ENCODE measurements at places on chromosomes 3 and 15.

- DNase-seq = no peak
Measured at GRCh38 chr3:185397676-185398075, 34.7 kb downstream of the MAP3K13 start.

- peak; percentile 56 for DNase-seq
Measured at GRCh38 chr3:16600780-16601536, 4.3 kb downstream of the DAZL start.

- DNase-seq = no peak
Measured at GRCh38 chr3:59006634-59007517, 42.9 kb downstream of the CFAP20DC start.

DNA sequence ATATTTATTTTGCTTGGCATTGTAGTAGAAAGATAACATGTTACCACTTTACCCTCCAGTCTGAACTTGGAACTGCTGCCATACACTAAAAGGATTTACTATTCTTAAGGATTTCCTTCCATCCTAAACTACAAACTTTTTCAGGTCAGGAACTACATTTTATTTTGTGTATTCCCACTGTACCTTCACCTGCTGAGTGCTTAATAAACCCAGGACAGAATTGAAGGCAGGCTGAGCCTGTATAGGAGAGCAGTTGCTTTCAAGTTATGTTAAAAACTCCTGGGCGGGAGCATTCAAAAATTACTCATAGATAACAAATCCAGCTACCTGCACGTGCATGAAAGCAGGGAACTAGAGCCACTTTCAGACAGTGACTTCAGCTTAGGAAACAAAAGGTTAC, 58.3 kb downstream of the CACNA1D start:
- DNase-seq = no peak

- DNase-seq = no peak
Measured at GRCh38 chr15:36152936-36153335, 426.5 kb upstream of the CDIN1 start.

DNA sequence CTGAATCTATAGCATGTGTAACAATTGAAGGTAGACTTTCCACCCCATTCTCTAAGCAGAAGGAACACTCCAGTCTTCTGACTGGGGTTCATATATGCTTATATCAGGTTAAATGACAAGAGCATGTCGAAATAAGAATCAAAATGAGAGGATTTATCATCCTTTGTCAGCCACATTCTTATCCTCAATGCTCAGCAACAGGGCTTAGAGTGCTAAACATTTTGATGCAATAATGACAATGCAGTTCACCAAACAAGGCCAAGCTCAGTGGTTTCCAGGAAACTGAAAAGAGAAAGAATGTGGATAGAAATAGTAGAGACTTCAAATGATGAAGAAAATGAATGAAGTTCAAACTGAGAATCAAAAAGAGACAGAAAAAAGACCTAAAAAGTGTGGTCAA, 78.0 kb downstream of the FSIP1 start:
- DNase-seq = no peak

- no peak for DNase-seq
Measured at GRCh38 chr3:196063049-196063448, 18.8 kb downstream of the TFRC start.

GRCh38 chr3:105364128-105364527, 2.6 kb upstream of the ALCAM start:
- DNase-seq = no peak

DNA sequence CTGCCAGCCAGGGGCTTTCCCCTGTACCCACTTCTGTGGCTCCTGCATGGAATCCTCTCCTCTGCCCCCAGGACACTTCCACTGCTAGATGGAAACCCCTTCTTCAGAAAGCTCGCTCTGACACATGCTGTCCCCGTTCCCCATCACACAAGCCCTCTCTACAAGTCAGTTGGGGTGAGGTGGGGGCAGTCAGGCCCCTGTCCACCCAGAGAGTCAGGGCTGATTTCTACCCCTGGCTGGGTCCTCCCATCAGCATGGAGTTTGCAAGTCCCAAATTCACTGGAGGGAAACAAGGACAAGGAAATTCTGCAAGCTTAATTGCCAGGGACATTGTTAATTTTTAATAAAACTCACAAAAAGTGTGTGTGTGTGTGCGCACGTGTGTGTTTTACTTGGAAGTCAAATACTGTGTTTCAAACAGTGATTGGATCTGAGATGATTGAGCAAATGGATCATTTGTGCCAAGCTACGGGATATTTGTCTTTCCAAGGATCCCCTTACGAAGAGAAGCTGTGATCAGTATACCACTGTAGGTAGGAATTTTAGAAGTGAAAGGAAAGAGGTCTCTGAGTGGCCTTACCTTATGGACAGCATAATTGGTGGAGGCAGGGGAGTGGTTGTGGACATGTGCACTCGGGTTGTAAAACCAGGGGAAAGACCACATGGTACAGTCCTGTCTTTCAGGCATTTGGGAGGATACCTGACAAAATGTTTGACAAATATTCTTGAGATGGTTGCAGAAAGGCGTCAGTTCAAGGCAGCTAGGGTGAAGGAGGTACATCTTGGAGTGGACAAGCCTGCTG, 1.5 kb upstream of the AMOTL2 start:
- DNase-seq = no peak

- no peak for DNase-seq
Measured at GRCh38 chr15:50390554-50391264, 33.5 kb upstream of the USP8 start.

DNA sequence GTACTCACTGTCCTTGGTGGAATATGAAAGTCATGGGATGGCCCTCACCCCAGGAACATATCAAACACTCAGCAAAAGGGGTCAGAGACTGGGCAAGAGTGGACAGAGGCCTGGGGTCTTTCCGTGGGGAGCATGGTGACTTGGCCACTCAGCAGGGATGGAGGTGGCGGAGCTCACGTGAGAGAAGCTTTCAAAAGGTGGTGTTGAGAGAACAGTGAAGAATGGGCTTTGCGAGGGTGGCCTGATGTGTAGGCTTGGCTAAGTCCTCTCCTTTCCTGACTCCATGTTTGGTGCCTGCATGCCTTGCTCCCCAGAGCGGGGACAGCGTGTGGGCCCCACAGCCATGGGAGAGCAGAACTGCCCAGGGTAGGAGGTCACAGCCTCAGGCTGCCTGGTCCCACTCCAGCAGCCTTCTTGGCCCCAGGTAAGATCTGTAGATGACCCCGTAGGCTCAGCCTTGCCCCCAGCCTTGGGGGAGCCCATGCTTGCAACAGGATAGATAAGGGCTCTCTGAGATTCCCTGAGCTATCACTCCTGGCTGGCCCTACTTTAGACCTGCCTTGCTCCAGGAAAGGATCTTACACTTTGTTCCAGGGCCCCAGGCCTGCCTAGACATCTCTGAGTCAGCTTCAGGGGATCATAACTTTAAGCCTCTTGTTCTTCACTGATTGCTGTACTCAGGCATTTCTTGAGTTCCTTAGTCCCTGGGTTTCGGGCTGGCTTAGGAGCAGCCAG, 17.0 kb downstream of the RPLP1 start:
- no peak for DNase-seq

DNA sequence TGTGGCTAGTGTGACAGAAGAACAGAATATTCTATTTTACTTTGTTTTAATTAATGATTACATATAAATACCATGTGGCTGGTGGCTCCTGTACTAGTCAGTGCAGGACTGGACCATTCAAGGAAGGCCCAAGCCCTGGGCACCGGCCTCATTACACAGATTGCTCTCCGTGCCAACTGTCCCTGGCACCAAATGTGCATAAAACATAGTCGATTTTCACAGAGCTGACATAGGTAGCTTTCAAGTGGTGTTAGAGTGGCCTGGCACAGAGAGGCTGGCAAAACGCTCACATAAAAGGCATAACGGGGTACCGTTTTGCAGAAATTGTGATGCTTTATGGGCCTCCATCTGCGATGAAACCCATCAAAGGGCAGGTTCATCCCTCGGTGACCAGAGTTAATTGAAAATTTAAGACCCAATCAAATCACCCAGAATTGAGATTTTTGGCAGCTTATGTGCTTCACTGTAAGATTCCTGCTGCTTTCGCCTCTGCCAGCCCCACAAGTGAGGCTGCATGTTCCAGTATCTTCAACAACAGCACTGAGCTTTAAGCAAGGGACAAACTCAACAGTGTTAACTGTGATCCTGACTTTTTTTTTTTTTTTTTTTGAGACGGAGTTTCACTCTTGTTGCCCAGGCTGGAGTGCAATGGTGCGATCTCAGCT, 25.9 kb downstream of the RFTN1 start:
- no peak for DNase-seq

- DNase-seq = no peak
Measured at GRCh38 chr3:104396974-104397669, 969.6 kb upstream of the ALCAM start.

GRCh38 chr15:42921342-42921731, 759 bp upstream of the TTBK2 start:
- DNase-seq = peak; percentile 18

DNA sequence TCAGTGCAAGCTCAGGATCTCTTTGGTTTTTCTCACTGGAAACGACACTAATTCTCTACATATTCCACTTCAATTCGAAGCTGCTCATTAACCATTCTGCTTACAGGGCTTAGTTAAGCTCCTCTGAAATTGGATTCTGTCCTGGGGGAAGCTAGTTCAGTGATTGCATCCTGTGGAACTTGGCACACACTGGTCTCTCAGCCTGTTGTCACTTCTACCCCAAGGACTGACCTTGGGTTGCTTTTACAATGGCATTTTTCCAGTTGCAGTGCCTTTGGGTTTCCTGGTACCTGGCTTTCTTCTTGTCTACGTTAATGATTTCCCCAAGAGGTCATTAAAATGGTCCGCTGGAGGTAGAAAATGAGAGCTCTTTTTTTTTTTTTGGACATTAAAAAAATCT, 33.3 kb upstream of the GABRB3 start:
- DNase-seq = no peak

DNA sequence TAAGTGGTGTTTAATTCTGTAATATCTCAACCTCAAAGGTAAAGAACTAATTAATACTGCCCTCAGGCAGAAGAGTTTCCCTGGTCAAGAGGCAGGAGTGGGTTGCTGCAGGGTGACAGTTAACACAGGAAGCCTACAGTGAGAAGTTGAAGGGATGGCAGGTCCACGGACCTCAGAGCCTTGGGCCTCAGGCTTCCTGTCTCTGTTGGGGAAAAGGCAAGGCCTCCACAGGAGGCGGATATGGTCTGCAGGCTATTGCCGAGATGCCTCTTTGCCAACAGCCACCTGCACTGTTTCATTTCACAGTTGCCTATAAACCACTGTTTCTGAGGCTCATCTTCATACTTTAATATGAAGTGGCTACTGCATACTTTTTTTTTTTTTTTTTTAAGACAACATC, 33.3 kb upstream of the RPN1 start:
- no peak for DNase-seq

- DNase-seq = no peak
Measured at GRCh38 chr3:109330405-109330804, 6.9 kb downstream of the DPPA4 start.

DNA sequence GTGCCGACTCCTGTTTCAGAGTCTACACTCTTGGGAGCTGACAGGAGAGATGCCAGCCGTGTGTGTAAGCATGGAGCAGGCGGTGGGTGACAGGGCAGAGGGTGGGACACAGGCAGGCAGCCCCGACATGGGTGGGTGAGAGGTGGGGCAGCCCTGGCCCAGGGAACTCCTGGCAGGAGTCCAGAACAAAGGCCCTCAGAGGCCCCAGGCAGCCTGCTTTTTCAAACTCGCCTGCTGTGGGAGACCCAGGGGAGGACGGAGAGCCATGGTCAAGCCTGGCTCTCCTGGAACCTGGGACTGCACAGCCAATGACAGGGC, 29.3 kb upstream of the SLC41A3 start:
- no peak for DNase-seq

GRCh38 chr3:101571028-101571895, 2.7 kb upstream of the PCNP start:
- DNase-seq = no peak

DNA sequence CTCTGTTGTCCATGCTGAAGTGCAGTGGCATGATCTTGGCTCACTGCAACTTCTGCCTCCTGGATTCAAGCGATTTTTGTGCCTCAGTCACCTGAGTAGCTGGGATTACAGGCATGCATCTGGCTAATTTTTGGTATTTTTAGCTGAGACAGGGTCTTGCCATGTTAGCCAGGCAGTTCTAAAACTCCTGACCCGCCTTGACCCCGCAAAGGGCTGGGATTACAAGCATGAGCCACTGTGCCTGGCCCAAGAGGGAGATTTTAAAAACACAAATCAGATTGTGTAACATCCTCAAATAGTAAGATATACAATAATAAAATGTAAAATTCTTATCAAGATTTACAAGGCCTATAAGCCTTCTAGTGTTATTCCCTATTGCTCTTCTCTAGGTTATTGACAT, 62.5 kb upstream of the PHLDB2 start:
- no peak for DNase-seq

DNA sequence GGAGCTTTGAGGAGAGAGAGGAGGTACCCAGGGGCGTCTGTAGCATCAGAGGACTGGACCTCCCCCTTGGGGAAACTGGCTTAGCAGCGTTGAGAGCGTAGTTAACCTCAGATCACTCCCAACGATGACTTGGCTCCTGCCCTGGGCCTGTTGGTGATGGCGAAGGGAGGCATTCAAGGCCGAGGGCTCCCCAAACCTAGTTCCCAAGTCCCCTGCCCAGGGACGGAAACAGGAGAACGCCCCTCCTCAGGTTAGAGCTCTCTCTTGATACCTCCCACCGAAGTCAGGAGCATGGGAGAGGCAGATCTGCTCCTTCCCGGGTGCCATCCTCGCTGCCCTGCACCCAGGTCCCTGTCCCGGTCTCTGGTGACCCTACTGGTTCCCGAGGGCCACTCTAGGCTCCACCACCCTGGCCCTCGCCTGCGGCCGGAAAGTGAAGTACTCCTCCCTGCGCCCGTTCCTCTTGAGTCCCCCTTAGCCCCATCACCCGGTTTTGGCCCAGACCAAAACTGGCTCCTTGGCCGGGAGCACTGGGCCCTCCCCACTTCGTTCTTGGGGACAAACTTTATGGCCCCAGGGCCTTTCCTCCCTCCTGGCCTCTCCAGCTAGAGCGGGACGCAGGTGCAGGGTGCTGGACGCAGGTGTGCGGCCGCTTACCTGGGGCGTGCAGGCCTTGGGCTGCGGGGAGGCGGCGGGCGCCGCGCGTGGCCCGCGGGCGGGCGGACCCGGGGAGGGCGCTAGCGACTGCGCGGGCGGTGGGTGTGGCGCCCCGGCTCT, 2.6 kb upstream of the SKOR1 start:
- no peak for DNase-seq

DNA sequence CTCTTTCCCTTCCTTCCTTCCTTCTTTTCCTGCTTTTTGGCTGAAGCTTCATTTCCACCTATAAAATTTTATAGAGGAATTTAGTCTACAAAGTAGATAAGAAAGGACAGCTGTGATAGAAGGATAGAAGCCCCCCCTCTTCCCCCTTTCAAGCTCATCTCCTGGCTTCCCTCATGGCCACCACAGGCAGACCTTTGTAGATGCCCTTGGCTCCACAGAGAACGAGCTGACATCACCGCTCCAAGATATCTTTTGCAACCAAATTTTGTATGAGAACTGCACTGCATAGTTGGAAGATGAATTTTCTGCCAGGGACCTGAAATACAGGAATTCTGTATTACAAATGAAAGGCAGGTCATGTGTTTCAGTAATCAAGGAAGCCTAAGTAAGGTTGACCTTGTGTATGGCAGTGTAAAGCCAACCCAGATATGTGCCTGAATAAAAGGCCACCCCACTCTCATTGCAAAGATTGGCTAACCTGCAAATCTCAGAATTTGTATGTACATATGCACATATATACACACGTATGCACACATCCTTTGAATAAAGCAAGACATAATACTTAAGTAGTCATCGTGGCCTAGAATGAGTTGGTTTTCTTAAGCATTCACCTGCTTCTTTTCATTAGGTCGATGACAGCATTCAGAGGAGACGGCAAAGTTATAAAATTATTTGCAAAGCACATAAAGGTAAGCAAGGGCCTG, 57.1 kb upstream of the FILIP1L start:
- no peak for DNase-seq
